Endothelial cell (in vitro differentiated cells): ENCODE measurements at places on chromosomes 12 and 14. TPM values are rescaled to one million over a fixed set of nuclear protein-coding genes. Genes with fewer than 3 reads are reported as not detected.

DNA sequence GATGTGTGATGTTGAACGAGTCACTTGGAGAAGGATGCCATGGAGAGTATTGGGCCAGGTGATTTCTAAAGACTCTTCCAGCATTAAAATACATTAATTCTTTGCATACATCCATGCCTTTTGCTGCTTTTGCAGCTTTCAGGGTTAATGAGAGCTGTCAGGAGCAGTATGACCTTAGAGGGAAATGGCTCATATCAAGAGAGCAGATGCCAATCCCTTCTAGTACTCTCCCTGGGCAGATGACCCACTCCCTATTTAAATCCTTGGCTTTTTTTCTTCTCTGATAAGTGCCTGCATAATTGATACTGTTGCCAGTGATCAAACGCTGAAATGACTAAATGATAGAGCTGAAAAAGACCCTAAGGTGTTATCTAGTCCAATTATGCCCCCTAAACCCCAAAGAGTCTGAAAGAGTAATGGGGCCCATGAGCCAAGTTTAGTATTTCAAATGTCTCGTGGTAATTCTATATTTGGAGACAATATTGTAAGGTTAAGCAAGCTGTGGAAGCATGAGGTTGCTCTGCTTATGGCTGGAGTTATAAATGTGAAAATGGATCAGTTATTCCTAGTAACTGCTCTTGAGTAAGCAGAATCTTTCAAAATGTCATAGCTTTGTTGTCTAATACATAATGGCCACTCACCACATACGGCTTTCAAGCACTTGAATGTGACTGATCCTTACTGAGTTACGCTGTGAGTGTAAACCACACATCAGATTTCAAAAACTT lies 137.3 kb downstream of the ETV6 start:
- DNase-seq: no peak

GRCh38 chr12:56878010-56878339 lies 56.2 kb downstream of the SDR9C7 start:
- no peak for DNase-seq

GRCh38 chr12:47882781-47883546 lies 21.8 kb downstream of the VDR start:
- DNase-seq: no peak

DNA sequence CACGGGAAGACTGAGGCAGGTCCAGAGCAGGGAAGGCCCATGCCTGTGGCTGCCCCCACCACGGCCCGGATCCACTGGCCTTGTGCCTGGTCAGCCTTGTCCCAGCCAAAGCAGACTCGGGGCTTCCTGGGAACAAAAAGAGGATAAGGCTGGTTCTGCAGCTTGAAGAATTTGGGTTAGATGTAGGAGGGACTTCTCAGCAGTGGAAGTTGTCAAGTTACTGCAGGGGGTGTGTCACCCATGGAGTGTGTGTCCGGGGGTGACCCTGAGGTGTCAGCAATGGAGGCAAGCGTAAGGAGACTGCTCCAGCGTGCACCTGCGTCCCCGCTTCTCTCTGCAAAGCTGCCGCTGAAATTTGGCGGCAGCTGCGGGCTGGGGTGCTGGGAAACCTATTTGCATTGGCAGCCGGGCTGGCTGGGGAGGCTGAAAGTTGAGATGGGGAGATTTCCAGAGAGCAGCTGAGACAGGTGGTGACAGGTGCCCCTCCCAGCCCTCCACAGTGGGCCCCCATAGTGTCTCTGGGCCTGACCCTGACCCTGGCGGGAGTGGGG lies 12.5 kb upstream of the TNFAIP2 start:
- no peak for DNase-seq

- DNase-seq: no peak
Observed at GRCh38 chr14:33123281-33123680, 184.6 kb downstream of the NPAS3 start.

DNA sequence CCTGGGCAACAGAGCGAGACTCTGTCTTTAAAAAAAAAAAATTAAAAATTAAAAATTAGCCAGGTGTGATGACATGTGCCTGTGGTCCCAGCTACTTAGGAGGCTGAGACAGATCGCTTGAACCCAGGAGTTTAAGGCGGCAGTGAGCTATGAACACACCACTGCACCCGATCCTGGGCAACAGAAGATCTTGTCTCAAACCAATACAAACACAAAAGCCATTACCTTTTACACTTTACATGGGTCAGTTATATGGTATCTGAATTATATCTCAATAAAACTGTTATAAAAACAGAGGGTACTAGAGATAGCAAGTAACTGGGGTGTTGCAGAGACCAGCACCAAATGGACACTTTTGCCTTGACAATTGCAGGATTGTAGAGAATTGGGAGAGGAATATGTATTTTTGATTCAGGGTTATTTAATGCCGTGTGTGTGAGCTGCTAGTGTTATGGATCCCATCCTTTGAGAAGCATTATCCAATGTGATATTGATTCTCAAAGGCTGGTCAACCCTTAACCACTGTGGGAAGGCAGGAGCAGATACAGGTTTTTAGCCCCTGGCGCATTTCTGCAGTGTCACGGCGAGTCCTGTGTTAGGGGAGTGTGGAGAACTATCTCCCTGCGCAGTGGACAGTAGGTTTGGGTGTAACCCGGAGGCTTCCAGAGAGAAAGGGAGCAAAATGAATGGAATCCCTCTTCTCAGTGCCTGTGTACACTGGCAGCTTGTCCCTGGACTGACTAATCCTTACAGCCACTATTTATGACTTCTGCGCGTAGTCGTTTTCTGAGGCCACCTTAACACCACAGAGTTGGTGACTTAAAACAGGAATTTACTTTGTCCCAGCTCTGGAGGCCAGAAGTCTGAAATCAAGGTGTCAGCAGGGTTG lies 4.3 kb downstream of the PSMD9 start:
- DNase-seq: no peak

- peak; percentile 57 for DNase-seq
Observed at GRCh38 chr14:46581036-46581671, 70.4 kb downstream of the RPL10L start.

GRCh38 chr14:87944987-87945604 lies 47.9 kb downstream of the GALC start:
- DNase-seq: no peak

DNA sequence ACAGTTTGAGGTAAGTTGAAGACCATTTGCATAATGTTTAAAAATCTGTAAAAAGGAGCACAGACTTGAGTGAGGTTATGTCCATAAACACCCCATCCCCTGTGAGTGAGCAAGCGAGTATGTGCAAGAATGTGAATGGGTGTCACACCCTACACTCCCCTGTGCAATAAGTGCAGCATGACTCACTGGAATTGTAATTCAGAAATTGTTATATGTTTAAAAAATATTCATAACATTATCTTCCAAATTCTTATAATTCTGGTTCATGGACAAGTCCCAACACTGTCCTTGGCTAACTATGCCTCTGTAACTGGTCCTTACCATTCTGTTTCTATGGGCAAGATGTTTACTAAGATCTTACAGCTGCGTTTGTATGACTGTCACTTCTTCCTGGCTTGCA lies 207.8 kb upstream of the FAR2 start:
- no peak for DNase-seq

GRCh38 chr14:104696671-104697316 lies 7.4 kb downstream of the INF2 start:
- DNase-seq: no peak

DNA sequence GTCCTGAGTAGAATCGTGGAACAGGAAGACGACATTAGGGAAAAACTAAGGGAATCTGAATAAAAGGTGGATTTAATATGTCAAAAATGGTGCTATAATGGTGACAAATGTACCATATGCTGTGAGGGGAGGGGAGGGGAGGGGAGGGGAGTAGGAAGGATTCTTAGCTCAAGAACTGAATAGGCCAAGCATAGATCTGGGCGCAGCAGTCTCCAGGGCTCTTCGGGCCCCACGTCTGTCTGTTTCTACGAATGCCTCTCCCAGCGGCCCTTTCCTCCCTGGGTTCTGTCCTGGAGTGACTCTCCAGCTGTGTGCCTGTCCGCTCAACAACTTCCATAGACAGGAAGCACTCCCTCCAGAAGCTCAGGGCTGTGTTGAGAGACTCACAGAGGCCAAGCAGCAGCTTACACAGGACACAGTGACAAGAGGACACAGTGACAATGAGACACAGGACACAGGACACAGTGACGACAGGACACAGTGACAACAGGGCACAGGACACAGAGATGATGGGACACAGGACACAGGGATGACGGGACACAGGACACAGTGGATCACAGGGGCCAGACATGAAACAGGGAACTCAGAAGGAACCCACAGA lies 42.4 kb upstream of the PPP2R5C start:
- no peak for DNase-seq

- DNase-seq: no peak
Observed at GRCh38 chr14:73325630-73326299, 88.5 kb downstream of the PAPLN start.

DNA sequence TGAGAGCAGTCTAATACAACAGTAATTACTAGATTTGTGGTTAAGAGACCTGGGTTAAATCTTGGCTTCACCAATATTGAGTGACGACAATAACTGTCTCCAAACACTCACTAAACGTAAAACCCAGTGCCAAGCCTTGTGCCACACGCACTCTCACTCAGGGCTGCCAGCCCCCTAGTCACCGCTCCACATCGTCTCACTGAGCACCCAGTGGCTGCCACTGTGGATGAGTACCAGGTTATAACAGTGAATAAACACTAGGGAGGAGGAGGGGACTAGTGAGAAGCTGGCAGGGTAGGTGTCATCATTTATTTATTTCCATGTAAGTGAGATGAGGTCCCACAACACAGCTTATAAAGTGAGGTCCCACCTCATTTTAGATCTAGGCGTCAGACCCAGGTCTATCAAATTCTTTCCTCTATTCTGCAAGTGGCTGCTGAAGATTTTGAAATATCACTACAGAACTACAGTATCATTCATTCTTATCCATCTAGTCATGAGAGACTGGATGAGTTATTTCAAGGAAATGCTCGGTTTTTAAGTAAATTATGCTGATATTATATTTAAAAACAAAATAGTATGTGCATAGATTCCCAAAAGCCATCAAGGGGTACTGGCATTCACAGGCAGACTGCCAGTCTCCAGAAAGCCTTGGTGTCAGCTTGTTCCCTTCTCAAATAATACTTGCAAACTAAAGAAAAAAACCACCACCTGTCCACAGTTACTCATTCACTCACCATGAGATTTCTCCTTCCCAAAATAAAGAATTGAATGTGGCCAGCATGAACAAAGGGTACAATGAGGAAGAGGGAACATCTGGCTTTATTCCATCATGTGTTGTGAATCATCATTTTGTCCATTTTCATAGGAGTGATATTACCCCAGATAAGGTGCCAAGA lies 84.0 kb downstream of the PTPN21 start:
- no peak for DNase-seq

DNA sequence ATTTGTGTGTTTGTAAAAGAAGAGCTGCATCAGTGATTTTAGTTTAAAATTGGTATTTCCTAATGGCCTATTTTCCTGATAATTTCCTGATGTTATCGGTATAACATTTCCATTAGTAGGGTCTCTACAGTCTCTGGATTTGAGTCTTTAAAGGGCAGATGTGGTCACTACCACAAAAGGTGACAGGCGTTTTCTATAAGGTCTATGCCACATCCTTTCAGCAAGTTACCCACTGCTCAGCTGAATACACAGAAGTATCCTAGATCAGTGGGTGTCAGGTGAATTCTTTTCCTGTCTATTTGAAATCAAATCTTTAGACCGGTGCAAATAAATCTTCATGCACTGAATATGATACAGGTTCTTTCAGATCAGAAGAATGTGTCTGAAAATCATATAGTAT lies 90.2 kb downstream of the LIN7A start:
- DNase-seq: no peak

DNA sequence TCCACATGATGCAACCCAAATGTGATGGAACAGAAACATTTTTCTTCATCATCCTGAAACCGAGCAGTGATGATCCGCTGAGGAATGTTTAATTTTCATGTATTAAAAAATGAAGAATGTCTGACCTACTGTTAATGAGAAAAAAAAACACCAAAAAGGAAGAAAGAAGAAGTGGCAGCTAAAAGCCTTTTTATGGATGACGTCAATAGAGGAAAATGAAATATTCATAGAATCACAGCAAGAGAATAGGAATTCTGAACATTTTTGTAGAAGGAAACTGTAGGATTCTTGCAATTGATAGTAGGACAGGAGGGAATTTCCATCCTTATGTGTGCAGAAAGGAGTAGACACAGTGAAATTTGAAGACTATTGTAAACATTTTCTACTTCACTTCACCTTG lies 112.9 kb downstream of the PRKCH start:
- DNase-seq: no peak

DNA sequence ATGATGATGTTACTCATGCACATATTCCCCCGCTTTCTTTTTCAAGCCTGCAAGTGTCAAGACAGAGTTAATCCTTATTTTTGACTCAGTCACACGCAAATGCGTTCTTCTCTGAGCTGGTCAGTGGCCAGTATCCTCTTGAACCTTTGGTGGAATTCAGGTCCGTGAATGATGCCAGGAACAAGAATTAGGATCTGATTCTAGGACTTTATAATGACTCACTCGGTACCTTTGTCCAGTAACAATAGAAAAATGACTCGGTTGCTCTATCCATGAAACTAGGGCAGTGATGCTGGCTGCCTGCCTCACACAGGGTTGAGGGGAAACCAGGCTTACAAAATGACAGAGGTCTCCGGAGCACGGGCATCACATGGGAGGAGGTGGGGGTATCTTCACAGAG lies 185.8 kb upstream of the NUDT4 start:
- no peak for DNase-seq

The TSPAN31 gene
- 21.8 TPM for total RNA-seq

The PZP gene
- 2.2 TPM for total RNA-seq

The ACOT6 gene
- total RNA-seq: not detected

The FITM1 gene
- total RNA-seq: 0.59 TPM
